DMS153 (cell line): ENCODE measurements at places on chromosomes 12 and 14.

GRCh38 chr14:72904840-72905561 is 11.1 kb upstream of the DPF3 start:
- peak; percentile 16 for DNase-seq

DNA sequence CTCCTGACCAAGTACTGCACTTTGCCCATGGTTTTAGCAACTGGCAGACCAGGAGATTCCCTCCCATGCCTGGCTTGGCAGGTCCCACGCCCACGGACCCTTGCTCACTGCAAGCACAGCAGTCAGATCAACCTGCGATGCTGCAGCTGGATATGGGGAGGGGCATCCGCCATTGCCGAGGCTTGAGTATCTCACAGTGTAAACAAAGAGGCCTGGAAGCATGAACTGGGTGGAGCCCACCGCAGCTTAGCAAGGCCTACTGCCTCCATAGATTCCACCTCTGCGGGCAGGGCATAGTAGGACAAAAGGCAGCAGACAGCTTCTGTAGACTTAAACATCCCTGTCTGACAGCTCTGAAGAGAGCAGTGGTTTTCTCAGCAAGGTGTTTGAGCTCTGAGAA is 479.8 kb downstream of the FUT8 start:
- peak; percentile 33 for DNase-seq

DNA sequence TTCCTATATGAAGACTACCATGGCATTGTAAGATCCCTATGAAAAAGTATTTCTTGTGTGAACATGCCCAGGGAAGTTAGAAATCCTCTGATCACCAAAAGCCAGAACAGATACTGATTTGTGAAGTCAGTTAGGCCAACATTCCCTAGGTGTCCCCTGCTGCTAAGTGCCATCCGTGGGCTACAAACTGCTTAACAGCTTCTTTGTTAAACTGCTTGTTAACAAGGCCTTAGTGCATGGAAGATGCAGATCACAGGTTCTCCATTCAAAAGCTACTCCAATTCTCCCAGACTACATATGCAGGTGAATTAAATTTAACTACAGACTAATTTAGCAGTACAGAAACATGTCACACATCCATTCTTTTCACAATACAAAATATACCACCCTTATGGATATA is 108.2 kb downstream of the PRICKLE1 start:
- DNase-seq = no peak

DNA sequence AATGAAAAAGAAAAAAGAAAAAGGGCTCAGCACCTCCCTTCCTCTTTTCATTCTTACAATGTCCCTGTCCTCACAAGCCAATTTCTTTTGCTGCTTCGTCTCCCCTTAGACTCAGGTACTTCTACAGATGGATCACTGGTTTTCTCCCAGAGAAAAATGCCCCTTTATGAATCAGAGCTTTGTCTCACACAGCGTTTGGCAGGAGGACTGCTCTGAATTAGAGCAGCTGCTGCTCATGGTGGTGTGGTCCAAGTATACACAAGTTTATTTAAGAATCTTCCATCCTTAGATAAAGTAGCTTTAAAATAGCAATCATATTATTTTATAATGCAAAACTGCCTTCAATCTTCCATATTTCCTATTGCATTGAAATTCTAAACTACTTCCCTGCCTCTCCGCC is 80.3 kb downstream of the SLC8A3 start:
- DNase-seq = no peak

DNA sequence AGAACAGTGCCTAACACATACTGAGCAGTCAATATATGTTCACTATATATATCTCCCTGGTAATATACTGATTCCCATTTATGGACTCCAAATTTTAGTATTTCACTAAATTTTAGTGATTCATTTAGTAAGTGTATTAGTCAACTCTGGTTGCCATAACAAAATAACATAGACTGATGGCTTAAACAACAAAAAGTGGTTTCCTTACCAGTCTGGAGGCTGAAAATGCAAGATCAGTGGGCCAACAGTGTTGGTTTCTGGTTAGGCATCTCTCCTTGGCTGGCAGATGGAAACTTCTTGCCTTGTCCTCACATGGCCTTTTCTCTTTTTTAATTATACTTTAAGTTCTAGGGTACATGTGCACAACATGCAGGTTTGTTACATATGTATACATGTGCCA is 28.7 kb downstream of the SIX6 start:
- DNase-seq = no peak

- no peak for DNase-seq
Measured at GRCh38 chr14:87076146-87076545, 916.8 kb downstream of the GALC start.

DNA sequence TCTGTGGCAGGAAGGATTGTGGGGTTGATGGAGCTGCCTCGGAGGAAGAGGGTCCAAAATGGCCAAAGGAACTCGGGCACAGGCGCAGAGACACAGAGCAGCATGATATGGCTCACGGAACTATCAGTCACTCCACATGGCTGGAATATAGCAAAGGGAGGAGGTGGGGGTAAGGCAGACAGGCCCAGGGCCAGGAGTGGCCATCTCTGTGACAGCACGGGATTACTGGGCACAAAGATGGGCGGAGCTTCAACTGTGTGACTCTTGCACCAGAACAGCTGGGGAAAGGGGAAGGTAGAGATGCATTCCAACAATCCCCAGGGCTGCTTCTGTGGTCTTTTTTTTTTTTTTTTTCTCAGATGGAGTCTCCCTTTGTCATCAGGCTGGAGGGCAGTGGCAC is 24.8 kb upstream of the EML1 start:
- no peak for DNase-seq

DNA sequence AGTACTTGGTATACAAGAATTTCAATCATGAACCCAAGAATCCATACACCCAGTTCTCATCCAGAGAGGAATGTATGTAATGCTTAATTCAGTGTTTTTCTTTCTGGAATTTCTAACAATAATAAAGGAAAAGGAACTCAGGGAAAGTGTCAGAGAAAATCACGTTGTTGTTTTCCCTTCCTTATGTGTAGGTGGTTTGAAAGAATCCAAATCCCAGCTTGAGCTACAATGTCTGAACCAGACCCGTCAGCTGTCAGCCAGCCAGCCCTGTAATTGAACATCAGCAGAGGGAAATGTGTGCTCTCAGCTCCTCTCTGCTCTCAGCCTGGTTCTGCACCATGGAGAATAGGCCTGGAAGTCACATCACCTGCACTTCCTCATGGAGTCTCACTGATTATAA is 126.5 kb downstream of the TMEM30B start:
- no peak for DNase-seq

GRCh38 chr12:40505327-40505726 is 186.9 kb upstream of the CNTN1 start:
- DNase-seq = no peak

GRCh38 chr12:130965214-130965613 is 11.5 kb downstream of the ADGRD1 start:
- no peak for DNase-seq

GRCh38 chr14:100504372-100505078 is 82.7 kb downstream of the BEGAIN start:
- no peak for DNase-seq
